Glutamatergic neuron (in vitro differentiated cells): ENCODE measurements at places on chromosomes 5 and 9.

DNA sequence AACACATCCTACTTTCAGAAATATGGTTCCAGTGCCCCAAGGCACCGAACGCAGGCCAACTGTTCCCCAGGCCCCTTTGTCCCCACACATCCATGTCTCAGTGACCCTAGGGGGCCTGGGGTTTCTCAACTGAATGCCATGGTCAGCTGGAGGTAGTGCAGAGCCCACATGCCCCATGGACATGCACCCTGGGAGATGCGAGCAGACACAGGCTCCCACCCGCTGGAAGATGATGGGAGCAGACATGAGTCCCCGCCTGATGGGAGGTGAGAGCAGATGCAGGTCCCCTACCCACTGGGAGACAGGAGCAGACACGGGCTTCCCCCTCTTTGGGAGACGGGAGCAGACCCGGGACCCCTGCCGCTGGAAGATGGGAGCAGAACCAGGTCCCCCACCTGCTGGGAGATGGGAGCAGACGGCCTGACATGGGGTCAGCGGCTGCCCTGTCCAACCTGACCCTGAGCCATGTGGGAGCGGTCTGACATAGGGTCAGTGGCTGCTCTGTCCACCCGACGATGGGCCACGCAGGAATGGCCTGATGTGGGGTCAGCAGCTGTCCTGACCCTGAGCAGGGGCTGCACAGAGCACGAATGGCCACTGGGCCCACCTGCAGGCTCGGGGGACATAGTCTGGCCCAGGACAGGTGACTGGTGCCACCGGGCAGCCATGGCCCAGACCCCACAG, 18.4 kb downstream of the ZDHHC11B start:
- H3K27me3 ChIP-seq, result peaks cover 5% of the 10 kb centered on the region
- peaks cover 20% of the 10 kb centered on the region for H3K36me3 ChIP-seq
- no peak overlapping the region for H3K4me3 ChIP-seq
- H3K4me1 ChIP-seq, result peaks cover 10% of the 10 kb centered on the region
- DNase-seq, result no peak

- no peak for DNase-seq
- H3K4me1 ChIP-seq, result peaks cover 44% of the 10 kb centered on the region
- H3K4me3 ChIP-seq, result no peak overlapping the region
- peaks cover 2% of the 10 kb centered on the region for H3K27me3 ChIP-seq
- peak overlapping the region; percentile 56 for H3K27ac ChIP-seq
Observed at GRCh38 chr9:91905991-91906469, 44.0 kb downstream of the ROR2 start.

DNA sequence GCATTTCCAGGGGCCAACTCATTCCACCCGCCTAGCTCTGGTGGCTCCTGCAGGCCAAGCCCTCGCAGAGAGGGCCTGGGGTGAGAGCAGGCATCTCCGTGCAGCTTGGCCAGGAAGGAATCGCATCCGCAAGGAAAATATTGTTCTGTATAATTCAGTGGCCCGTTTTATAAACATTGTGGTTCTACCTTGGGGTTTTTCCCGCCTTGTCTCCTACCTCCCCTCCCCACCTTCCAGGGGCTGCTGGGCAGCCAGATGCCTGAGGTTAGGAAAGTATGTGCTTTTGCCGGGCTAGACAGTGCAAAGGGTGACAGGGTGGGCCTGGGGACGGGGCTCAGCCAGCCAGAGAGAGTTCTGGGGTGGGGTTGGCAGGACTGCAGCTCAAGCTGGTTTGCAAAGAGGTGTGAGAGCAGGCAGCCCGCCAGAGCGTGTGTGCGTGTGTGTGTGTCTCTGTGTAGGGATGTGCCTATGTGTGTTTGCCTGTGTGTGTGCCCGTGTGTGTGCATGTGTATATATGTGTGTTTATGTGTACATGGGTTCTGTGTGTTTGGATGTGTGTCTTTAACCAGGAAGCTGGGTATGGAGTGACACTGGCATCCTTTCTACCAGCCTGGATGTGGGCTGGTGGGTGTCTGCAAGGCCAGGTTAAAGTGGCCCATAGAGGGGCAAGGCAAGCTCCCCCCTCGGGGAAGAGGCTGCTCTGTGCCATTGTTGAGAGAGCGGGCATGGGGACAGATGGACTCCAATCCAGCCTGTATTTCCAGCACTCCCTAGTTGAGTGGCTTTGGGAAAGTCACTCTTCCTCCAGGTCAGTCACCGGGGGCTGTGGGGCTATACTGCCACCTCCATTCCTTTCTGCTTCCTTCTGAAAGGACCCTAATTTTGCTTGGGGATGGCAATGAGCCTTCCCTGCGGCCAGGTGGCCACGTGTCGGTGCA, 10.6 kb upstream of the SLC2A6 start:
- H3K4me1 ChIP-seq, result peaks cover 6% of the 10 kb centered on the region
- no peak overlapping the region for H3K4me3 ChIP-seq
- no peaks in the 10 kb centered on the region for H3K36me3 ChIP-seq
- no peak overlapping the region for H3K27ac ChIP-seq

- H3K4me3 ChIP-seq, result no peak overlapping the region
- H3K27ac ChIP-seq, result no peak overlapping the region
- DNase-seq, result no peak
Observed at GRCh38 chr5:5522336-5522735, 99.9 kb downstream of the ICE1 start.

- DNase-seq, result no peak
- H3K4me3 ChIP-seq, result peak overlapping the region; percentile 90
- H3K27me3 ChIP-seq, result no peaks in the 10 kb centered on the region
Observed at GRCh38 chr5:163505049-163505367, 411 bp upstream of the MAT2B start.

- no peaks in the 10 kb centered on the region for H3K27me3 ChIP-seq
- no peak for DNase-seq
- no peaks in the 10 kb centered on the region for H3K4me1 ChIP-seq
- H3K27ac ChIP-seq, result no peak overlapping the region
- no peak overlapping the region for H3K4me3 ChIP-seq
Observed at GRCh38 chr9:22131817-22132216, 122.7 kb upstream of the CDKN2B start.

DNA sequence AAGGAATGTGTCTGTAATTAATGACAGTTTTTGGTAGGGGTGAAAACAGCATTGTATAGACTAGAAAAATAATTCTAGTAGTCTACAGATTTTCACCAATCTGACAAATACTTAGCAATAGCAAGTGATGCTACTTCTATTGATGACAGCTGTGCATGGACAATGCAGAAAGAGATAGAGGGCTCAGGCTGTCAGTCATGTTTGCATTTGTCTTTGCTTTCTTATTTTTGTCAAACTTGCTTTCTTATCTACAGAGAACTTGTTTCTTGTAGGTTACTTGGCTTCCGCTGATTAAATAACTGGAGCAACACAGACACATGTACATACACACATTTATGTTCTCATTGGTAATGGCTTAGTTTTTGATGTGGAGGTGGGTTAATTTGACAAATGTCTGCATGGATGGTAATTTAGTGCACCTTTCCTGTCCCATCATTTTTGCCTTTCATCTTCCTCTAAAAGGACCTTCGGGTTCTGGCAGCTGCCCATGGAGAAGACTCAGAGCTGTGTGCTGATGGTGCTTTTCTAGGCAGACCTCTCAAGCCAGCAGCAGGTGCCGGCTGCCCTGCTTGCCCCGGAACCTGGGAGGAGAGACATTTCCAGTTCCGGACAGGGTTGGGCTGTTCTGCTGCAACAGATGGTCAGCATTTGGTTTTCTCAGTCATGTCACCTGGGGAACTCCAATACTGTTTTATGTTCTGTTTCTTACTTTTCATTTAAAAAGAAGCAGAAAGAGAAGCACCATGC, 28.8 kb downstream of the CAMK4 start:
- H3K27me3 ChIP-seq, result peaks cover 4% of the 10 kb centered on the region
- peak; percentile 57 for DNase-seq

DNA sequence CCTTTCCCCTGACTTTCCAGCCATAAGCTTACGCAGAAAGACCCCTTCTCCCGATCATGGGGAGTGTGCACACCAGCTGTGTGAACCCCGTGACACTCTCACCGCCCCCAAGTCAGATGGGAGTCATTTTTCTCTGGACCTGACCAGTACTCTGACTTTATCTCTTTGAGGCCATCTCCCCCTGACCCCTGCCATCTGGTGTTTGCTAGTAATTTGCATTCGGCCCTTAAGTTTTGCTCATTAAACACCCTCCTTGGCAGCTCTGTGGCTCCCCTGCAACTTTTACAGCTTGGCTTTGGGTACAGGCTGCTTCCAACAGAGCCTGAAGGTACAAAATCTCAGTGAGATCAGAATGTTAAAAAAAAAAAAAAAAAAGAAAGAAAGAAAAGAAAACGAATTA, 43.9 kb downstream of the PDZD2 start:
- H3K27me3 ChIP-seq, result peaks cover 4% of the 10 kb centered on the region
- H3K4me3 ChIP-seq, result peak overlapping the region; percentile 79
- no peak for DNase-seq
- H3K4me1 ChIP-seq, result peaks cover 31% of the 10 kb centered on the region
- H3K27ac ChIP-seq, result peak overlapping the region; percentile 86

DNA sequence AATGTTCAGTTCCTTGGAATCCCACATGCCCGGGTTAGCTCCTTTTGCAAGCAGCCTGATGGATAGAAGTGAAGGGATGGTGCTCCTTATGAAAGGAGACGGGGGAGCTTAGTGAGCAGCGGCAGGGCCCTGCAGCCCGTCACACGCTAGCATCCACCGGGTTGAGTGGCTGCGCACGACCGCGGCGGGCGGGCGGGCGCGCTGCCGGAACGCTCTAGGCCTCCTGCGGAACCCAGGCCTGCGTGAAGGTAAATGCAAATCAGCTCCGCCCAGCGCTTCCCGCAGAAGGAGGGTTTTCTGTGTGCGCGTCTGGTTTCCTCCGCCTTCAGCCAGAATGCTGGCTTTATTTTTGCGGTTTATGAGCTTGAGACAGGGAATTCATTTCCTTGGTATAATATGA, 19.8 kb downstream of the IL12B start:
- H3K36me3 ChIP-seq, result peaks cover 3% of the 10 kb centered on the region
- peaks cover 2% of the 10 kb centered on the region for H3K27me3 ChIP-seq
- H3K4me3 ChIP-seq, result no peak overlapping the region
- peak; percentile 27 for DNase-seq
- H3K27ac ChIP-seq, result no peak overlapping the region
- peaks cover 3% of the 10 kb centered on the region for H3K4me1 ChIP-seq

GRCh38 chr5:174172152-174172551, 126.6 kb downstream of the NSG2 start:
- H3K27me3 ChIP-seq, result peaks cover 5% of the 10 kb centered on the region
- H3K4me1 ChIP-seq, result no peaks in the 10 kb centered on the region
- no peak overlapping the region for H3K4me3 ChIP-seq
- H3K27ac ChIP-seq, result no peak overlapping the region
